ENCODE measurements at places on chromosomes 2 and 18.

GRCh38 chr2:16323551-16324543 lies 341.8 kb downstream of the CYRIA start:
- DNase-seq: no peak

GRCh38 chr2:36359067-36359466 lies 3.5 kb downstream of the CRIM1 start:
- no peak for DNase-seq

- no peak for DNase-seq
Observed at GRCh38 chr2:7835151-7835550, 846.7 kb upstream of the ID2 start.

GRCh38 chr2:138476186-138476585 lies 25.4 kb upstream of the SPOPL start:
- no peak for DNase-seq

- DNase-seq: no peak
Observed at GRCh38 chr2:70616168-70616694, 62.6 kb upstream of the TGFA start.

DNA sequence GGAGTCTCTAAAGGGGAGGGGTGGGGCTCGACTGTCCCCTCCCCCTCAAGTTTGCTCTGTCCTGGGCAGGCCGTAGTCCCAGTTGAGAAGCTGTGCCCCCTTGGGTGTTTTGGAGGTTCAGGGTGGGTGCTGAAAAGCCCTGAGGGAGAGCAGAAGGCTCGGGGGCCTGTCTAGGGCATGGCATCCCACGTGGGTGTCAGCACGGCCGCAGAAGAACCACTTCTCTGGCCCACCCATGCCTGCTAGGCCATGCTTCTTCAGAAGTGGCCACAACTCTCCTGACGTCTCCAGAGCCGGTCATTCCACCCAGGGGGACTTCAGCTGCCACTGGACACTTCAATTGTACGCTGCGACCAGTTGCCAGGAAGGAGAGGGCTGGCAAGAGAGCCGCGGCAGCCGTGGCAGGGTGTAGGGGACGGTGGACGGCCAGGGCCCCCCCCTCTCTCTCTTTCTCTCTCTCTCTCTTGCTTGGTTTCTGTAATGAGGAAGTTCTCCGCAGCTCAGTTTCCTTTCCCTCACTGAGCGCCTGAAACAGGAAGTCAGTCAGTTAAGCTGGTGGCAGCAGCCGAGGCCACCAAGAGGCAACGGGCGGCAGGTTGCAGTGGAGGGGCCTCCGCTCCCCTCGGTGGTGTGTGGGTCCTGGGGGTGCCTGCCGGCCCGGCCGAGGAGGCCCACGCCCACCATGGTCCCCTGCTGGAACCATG lies at the start of gene INPP5D:
Gene INPP5D (plus strand): TSS at position 546 of the 704 bp plus-strand sequence. CDS start 137 bp downstream, at position 683.
- DNase-seq: peak; percentile 58

DNA sequence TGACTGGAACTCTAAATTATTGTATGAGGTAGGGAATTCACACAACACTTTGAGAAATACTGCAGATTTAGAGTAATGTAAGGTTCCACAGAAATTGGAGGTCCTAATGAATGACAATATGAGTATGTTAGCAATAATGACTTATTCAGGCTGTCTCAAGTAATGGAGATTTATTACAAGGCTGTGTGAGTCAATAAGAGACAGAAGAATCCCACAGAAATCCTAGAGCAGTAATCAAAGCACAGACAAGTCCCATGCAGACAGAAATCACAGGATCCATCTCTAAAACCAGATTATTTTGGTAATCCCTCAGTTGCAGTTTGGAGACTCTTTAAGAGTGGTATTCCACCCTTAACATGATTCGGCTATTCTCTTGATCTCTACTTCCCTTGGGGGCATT lies 83.6 kb downstream of the FAM161A start:
- no peak for DNase-seq

DNA sequence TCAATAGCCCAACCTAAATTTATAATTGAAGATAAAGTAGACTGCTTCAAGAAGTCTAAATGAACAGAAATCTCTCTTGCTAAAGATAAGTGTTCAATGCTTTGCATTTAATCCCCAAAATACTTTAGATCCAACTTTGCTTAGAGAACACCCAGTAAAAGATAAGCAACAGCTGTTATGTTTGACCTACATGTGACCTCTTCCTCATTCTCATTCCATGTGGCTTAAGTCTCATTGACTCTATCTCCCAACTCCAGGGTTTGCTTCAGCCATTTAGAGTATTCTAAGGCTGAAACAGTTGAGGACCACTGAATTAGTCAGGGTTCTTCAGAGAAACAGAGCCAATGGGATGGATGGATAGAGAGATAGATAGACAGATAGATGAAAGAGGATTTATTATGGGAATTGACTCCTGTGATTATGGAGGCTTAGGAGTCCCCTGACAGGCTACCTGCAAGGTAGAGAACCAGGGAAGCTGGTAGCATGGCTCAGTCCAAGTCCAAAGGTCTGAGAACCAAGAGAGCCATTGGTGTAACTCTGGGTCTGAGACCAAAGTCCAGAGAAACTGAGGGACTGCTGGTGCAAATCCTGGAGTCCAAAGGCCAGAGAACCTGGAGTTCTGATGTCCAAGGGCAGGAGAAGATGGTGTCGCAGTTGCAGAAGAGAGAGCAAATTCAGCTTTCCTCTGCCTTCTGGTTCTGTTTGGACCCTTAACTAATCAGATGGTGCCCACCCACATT lies 32.1 kb downstream of the CRYGD start:
- DNase-seq: no peak

DNA sequence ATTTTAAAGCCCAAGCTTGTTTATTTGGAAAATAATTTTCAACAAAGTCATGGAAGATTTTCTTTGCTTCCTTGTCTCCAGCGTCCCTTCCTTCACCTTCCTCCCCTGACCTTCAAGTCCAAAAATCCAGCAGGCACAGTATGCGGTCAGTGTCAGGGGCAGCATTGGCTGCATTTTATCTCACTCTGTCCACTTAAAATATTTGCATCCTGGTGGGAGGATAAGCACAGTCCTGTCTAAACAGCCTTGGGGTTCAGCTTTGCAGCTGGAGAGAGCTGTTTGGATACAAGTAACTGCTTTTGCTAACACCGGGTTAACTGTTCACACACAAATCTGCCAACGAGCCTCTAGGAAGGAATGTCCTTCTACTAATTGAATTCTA lies 318.1 kb downstream of the PDE11A start:
- DNase-seq: no peak

- no peak for DNase-seq
Observed at GRCh38 chr18:3211236-3211992, 8.4 kb downstream of the MYOM1 start.

DNA sequence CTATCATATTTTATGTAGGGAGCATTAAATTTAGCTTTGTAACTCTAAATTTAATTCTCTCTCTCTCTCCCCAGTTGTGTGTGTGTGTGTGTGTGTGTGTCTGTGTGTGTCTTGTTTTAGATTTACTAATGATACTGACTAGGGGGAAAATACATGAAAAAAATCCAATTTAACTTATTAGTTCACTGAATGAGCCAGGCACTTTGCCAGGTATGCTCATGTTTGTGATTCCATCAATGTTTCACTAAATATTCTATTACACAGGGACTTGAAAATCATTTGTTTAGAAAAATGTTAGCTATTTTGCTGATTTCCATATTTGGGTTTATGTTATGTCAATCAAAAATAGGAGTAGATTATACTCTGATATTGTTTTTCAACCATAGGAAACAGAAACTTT lies 203.7 kb upstream of the ZNF804A start:
- no peak for DNase-seq

GRCh38 chr2:15983496-15983895 lies 43.1 kb downstream of the MYCN start:
- no peak for DNase-seq
